ENCODE measurements at places on chromosomes 3 and 15.

DNA sequence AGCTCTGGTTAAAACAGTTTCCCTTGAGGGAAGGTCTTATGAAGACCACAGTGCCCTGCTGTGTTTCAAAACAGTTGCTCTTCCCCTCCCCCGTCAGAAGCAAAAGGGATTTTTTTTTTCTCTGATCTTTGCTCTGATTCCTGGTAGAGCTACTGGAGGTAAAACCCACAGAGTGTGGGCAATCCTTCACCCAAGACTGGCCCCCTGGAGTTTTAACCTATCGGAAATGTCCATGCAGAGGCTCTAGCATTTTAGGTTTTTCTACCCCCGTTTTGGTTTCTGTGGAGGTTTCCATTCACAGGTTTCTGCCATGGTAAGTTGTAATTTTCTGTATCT lies 27.7 kb downstream of the GRM2 start:
- DNase-seq = no peak

- DNase-seq = no peak
Observed at GRCh38 chr15:75455982-75456531, 4.6 kb upstream of the SIN3A start.

DNA sequence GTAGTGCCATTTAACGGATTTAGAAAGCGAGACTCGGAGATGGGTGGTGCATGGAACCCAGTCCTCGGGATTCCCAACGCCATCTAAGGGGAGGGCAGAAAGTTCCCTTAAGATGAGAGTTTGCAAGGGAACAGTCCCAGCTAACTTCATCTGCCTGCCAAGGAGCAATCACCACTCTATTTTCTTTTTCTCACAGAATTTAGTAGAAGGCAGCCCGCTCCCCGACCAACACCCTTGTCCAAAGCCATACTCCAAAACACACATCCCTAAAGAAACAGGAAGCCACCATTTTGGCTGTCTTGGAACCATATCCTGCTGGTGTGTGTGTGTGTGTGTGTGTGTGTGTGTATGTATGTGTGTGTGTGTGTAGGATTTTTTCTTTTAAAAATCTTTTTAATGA lies 7.1 kb upstream of the FGD5 start:
- no peak for DNase-seq

DNA sequence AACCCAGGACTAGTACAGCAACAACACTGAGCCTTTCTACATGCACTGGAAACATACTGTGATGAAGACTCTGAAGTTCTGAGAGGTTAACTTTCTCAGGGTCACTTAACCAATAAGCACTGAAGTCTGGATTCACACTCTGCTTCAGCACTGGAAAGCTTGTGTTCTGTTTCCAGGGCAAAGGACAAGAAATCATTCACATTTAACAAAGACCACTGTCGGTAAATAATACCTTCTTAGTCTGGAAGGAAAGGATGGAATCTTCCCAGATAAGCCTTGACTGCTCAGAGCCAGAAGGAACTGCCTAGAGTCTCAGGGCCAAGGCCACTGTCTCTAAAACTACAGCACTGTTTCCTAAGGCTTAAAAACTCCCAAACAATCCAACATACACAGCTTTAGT lies 4.3 kb upstream of the GLYCTK start:
- no peak for DNase-seq

Data from stimulated activated CD4-positive, alpha-beta T cell treated with anti-CD3 and anti-CD28 coated beads, TNF-alpha, amount 100 ng/mL, for 1 hour (primary cell).